HCT116 (cell line): ENCODE measurements at places on chromosomes 7 and 10. TPM values are rescaled to one million over a fixed set of nuclear protein-coding genes. Genes with fewer than 3 reads are reported as not detected.

Gene SUN3
- total RNA-seq, result 4.5 TPM

Gene PHYHIPL
- total RNA-seq, result not detected

Gene OPN4
- not detected for total RNA-seq

Gene KAZALD1
- 16.0 TPM for total RNA-seq

Gene CTTNBP2
- 5.4 TPM for total RNA-seq

Gene GRID1
- 5.6 TPM for total RNA-seq

Gene NRG3
- not detected for total RNA-seq

Gene TMEM196
- not detected for total RNA-seq

Gene FAM171A1
- 32.5 TPM for total RNA-seq

Gene AKR1D1
- 0.10 TPM for total RNA-seq

Gene ITPRID1
- total RNA-seq, result not detected

Gene VIPR2
- 0.10 TPM for total RNA-seq

Gene MAD1L1
- 38.5 TPM for total RNA-seq

Gene NRF1
- total RNA-seq, result 25.9 TPM
